Motor neuron (in vitro differentiated cells): ENCODE measurements at places on chromosomes 3 and 15.

- ATAC-seq: no peak
Observed at GRCh38 chr3:73605412-73605811, 19.3 kb downstream of the PDZRN3 start.

DNA sequence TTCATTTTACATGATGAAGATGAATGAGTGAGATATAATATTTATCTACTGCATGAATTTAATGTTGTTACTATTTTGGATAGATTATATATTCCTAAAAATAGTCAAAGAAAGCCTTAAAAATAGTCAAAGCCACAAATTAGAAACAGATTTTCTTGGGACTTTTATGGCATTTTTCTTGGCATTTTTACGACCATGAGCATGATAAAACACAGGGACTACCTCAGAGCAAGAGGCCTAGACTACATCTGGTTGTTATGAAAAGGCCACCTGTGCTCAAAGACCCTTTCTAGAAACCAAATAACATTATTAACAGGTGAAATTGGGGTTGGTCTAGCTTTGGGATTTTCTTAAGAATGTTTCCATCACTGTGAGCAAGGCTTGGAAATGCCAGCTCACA lies 281.0 kb downstream of the OXSM start:
- ATAC-seq: no peak

- ATAC-seq: no peak
Observed at GRCh38 chr3:194999491-194999890, 271.5 kb downstream of the XXYLT1 start.

- ATAC-seq: no peak
Observed at GRCh38 chr15:34684351-34684750, 70.4 kb downstream of the GJD2 start.

GRCh38 chr3:119945291-119945690 lies 149.0 kb downstream of the GSK3B start:
- no peak for ATAC-seq

DNA sequence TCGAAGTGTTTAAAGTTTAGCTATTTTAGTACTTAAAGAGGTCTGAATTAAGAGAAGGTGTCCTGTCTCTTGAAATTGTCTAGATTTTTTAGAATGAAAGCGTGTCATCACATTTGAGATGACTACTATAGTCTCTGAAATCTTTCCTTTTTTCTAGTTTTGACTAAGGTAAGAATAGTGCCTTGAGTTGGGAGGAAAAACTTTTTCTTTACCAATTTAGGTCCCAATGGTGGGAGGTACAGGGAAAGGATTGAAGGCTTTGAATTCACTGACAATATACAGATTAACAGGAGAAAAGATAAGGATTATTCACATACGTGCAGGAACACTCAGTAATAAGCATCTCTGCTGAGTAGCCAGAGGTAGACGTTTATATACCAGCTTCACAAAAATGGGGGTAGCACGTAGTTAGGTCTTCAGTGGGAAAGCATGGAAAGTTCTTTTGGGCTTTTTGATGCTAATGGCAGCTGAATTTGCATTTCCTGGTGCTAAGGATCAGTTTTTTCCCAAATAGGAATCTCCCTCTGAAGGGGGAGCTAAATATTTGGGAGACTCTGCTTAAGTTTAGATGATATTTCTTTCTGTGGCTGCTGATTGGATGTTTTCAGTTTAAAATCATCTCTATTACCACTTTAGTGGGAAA lies 88.1 kb downstream of the VPS8 start:
- ATAC-seq: no peak

DNA sequence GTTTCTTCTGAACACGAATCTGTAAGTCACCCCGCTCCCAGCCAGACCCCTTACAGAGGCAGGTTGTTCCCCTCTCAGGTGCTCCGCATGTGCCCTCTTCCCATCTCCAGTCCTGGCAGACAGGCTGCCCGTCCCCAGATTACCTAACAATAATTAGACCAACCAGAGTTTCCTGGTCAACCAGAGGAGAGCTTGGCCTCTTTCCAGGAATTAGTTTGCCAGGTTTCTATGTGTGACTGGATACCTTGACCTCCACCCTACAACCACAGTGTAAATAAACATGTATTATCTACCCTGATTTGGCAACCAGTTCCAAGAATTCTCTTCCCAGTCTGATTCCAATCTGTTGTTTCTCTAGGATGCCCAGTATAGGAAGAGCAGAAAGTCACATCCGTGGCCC lies 178.0 kb upstream of the UMPS start:
- ATAC-seq: no peak

DNA sequence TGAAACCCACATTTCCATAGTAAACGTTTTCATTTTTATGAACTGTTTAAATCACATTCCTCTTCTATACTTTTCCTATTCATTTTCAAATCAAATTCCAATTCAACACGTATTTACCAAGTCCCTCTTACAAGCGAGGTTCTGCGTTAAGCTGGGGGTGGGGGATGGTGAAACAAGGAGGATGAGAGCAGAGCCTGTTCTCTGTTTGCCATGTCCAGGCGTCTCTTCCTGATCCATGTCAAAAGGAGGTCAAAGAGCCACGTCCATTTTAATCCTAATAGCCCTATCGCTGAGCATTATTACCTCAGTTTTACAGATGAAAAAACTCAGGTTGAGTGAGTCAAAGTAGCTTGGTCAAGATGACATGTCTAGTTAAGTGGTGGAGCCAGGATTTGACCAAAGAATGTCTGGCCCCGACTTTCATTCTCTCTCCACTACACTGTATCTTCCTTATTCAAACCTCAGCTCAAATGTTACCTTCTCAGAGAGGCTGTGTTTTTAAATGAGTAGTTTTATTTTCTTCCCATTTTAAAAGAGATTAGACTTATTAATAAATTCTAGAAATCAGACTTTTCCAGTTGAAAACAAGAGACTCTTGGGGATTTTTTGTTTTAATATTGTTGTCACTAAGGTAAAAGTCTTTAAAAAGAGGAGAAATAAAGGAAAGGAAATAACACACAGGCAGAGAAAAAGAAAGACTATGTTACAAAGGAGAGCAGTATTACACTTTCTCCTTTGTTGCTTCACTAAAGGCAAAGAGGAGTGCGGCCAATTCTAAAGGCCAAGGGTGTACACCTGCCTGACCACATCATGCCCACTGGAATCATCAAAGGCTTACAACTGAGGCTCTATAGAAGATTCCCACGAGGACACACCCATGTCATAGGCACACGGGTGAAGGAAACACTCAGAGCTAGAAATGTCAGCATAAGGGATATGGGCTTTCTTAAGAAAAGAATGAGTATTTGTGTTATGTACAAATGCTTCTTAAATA lies 42.4 kb downstream of the MYO5A start:
- no peak for ATAC-seq
